ENCODE measurements at places on chromosomes 16 and 17.
A peak's percentile ranks its signal among the peaks of the same experiment; 100 is the strongest.

- ATAC-seq = no peak
These were observed 557.7 kb downstream of the MAF start for GRCh38 chr16:79042886-79043285.

DNA sequence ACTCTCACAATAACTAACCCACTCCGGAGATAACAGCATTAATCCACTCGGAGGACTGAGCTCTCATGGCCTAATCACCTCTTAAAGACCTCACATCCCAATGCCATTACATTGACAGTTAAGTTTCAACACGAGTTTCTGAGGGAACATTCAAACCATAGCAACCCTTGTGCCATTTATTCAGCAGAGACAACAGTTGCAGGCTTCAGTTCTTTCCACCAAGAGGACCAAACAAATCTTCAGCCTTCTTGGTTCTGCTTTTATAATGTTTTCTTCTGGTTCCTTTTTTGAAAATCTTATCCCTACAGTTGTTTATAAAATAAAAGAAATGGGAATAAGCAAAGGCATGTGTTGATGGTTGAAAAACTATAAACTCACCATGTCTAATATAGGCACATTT, 2.1 kb upstream of the CD300E start:
- no peak for ATAC-seq

DNA sequence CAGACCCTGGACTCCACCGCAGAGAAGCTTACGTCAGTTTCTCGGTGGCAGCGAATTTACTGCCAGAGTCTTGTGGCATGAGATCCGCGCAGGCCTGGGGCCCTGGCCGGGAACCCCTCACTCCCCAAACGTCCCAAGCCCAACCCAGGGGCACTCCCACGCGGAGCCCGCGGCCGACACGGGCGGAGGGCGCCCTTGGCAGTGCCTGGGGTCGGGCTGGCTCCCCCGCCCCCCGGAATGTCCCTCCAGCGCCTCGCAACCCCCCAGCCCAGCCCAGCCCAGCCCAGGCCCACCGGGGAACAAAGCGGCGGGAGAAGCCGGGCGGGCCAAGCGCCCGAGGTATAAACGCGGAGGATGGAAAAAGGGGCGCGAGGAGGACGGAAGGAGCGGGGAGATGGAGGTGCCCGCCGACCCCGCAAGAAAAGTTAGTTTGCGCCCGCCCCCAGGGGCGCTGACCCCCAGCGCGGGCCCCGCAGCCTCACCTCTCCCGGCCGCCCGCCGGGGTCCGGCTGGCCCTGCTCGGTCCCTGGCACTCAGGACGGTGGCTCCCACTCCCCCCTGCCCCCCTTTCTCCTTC, 330 bp downstream of the CASKIN2 start:
- ATAC-seq = peak; percentile 0

- ATAC-seq = no peak
These were observed 521 bp upstream of the G6PC3 start for GRCh38 chr17:44069974-44070454.

DNA sequence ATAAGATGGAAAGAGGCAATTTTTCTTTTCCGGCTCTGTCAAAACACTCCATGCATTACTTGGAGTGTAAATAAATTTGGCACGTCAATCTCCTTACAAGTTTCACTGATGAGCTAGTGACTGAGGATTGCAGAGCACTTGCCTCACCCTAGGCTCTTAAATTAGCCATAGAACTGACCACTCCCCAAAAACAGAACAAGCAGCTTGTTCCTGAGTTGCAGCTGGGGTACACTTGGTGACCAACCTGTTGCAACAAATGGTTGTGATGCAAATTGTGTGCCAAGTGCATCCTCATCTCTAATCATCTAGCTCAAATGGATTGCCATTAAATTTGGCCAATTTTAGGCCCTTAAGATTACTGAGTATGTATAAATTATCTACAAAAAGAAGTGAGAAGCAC, 67.0 kb downstream of the CACNG1 start:
- no peak for ATAC-seq

DNA sequence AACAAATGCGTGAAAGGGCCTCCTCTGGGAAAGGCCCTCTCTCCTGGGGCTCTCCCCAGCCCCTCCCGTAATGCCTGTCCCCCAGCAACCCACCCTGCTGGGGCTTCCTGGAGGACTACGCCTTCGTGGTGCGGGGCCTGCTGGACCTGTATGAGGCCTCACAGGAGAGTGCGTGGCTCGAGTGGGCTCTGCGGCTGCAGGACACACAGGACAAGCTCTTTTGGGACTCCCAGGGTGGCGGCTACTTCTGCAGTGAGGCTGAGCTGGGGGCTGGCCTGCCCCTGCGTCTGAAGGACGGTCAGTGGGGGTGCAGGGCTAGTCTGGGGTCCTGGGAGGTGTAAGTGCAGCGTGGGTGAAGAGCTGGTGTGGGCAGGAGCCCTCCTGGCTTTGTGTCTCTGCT, 4.9 kb downstream of the SPATA20 start:
- no peak for ATAC-seq

- no peak for ATAC-seq
These were observed 9.9 kb downstream of the ITGB4 start for GRCh38 chr17:75731086-75731715.

DNA sequence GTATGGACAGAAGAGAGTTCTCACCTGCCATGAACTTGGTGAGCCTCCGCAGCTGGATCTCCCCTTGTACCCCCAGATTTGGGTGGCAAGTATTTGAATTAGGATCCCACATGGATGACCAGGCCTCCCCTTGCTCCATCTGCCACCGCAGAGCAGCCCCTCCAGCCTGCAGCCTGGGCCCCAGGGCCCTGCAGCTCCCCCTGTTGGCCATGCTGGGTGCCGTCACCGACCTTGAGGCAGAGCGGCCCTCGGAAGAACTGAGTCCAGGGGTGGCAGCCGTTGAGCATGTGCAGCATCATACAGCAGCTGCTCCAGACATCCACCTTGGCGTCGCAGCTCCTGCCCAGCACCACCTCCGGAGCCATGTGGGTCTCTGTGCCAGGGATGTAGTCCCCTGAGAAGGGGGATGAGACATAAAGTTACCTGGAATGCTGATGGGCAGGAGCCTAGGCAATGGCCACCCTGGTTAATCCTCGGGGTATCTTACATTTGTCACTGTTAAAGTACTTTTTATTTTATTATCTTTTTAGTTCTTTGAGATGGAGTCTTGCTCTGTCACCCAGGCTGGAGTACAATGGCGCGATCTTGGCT, 9.0 kb upstream of the SPATA32 start:
- no peak for ATAC-seq

GRCh38 chr17:64329588-64329987, 61.1 kb downstream of the PECAM1 start:
- no peak for ATAC-seq

DNA sequence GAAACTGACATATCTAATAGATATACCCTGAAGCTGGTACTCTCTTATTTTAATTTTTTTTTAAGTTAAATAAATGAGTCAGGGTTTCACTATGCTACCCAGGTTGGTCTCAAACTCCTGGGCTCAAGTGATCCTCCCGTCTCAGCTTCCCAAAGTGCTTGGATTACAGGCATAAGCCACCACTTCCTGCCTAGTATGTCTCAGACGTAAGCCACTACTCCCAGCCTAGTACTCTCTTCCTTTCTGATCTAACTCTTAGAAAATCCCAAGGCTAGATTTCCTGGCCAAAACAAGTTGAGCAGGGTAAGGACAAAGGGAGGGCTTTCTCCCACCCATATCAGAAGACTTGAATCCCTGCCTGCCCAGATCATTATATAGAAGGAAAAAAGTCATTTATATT, 33.7 kb downstream of the HOXB1 start:
- ATAC-seq = no peak

DNA sequence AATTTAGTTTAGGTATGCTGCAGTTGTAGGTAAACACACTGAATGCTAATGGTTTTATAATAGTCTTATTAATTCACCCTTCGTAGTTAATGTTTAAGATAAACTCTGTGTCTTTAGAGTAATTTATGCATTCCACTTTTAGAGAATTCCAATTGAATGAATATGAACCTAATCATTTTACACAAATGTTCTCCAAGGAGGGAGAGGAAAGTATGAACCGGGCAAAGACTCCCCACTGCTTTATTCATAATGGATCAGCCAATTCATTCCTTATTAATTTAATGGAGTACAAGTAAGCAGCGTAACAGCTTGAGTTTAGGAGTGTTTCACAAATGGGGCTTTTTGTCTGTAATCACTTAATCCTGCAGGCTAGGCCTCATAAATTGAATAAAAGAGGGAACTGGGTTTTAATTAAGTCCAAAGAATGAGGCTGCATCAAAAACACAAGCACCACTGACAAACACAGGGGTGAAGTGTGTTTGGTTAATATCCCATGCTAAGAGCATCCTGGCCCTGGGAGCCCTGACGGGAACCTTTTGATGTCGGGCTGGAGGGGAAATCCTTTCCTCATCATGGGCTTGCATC, 375.7 kb upstream of the DYNLRB2 start:
- no peak for ATAC-seq

GRCh38 chr17:59637611-59638310, 18.1 kb downstream of the CLTC start:
- ATAC-seq = no peak

DNA sequence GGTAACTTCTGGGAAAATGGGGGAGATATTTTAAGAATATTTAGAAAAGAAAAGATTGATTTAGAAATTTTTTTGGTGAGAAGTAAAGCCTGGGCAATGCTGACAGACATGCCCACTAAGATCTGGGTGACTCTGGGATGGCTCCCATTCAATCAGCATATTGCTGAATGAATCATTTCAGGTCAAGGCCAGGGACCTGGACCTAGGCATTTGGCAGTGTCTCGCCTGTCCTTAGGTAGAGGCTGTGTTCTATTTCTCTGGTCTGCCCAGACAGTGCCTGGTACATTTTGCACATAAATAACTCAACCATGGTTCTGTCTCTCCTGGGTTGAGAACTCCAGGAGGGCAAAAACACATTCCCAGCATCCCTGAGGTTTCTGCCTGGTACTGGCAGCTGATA, 39.9 kb downstream of the SMPD3 start:
- no peak for ATAC-seq
